ENCODE measurements at places on chromosomes 4 and X.

DNA sequence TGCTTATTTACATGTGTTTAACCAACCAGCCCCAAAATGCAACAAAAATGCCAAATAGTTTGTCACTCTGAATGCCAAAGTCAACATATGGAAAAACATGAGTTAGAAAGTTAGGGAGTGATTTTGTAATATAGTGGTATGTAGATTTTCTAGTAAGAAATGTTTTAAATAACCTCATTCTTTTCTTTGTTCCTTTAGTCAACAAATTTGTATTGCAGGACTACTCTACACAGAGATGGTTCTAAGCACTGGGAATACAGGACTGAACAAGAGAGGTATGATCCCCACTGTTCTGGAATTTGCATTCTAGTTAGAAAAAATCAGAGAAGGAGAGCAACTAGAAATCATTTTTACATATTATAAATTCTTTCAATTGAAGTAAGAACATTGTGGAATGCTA lies 218.8 kb upstream of the ANXA10 start:
- DNase-seq, result no peak

GRCh38 chr4:82733636-82734035 lies 65.0 kb downstream of the SCD5 start:
- DNase-seq, result no peak

DNA sequence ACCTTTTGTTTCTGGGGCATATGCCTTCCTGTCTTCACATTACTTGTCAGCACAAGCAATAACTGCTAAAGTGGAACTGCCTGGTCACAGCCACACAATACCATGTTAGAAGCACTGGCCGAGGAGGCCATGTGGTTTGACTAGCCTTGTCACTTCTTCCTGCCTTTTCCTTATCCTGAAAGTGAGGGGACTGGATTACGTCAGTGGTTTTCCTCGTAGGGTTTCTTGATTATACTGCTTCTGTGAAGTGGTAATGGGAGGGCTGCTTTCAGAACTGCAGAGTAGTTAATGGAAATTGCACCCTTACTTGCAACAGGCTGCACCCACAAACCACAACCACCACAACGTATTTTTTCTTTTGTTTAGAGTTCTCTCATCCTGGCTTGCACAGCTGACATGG lies 26.6 kb downstream of the ZRSR2 start:
- no peak for DNase-seq

DNA sequence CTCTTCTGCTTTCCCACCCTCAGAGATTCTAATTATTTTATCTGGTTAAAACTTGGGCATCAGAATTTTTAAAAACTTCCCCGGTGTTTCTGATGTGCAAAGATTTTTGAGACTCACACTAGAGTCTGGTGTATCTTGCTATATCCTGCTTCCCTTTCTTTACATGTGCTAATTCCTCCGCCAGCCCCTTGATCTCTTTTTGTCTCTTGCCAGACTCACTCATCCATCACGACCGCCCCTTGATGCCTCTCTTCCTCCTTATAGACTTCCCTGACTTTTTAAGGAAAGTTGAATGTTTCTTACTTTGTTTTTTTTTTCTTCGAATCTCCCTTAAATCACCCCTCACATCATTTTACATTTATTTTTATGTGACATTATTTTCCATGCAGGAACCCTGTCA lies 274.9 kb upstream of the PITX2 start:
- DNase-seq, result no peak

GRCh38 chr4:155338196-155338595 lies 38.6 kb downstream of the MAP9 start:
- DNase-seq, result no peak

DNA sequence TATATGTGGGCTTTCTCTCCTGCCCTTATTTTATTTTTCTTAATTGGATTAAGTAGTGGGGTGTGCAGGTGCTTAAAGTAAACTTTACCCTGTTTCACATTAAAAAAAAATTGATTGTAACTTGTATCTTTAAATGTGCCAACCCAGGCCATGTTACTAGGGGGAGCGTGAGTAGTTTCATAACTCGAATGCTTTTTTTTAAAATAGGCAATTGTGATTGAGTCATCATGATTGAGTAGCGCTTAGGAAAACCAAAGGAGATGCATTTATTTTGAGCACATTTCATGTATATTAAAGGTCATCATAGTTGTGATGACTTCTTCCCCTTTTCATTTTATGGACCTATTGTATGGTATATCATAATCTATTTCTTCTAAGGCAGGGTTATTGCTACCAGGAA lies 32.2 kb downstream of the GPAT3 start:
- no peak for DNase-seq

DNA sequence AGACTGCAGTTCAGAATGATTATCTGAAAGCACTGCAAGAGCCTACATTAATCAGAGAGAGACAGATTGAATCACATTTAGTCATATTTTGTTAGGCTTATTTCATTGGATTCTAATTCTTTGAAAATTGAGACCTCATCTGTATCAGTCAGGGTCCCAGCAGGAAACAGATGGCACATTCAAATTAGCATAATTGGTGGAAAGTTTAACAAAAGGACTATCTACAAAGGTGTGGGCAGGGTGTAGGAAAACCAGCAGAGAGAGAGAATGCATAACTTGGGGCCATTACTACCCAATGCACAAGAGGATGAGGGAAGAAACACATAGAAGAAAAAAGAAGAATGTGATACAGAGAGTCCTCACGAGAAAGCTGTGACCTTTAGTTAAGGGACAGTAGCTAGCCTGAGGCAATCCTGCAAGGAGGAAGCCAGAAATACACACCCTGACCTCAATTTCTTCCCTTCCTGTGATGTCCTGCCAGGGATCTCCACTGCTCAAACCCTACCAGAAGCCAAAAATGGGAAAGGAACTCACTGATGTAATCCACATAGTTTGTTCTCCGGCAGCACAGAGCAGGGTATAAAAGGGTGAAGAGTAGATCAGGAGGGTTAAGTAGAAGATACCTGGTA lies 17.7 kb upstream of the XKRX start:
- DNase-seq, result no peak

GRCh38 chr4:145557720-145558119 lies 61.5 kb upstream of the MMAA start:
- DNase-seq, result no peak

- DNase-seq, result no peak
Observed at GRCh38 chrX:8306291-8306925, 135.3 kb upstream of the VCX2 start.

- no peak for DNase-seq
Observed at GRCh38 chrX:49661881-49662280, 33.9 kb downstream of the PAGE1 start.

DNA sequence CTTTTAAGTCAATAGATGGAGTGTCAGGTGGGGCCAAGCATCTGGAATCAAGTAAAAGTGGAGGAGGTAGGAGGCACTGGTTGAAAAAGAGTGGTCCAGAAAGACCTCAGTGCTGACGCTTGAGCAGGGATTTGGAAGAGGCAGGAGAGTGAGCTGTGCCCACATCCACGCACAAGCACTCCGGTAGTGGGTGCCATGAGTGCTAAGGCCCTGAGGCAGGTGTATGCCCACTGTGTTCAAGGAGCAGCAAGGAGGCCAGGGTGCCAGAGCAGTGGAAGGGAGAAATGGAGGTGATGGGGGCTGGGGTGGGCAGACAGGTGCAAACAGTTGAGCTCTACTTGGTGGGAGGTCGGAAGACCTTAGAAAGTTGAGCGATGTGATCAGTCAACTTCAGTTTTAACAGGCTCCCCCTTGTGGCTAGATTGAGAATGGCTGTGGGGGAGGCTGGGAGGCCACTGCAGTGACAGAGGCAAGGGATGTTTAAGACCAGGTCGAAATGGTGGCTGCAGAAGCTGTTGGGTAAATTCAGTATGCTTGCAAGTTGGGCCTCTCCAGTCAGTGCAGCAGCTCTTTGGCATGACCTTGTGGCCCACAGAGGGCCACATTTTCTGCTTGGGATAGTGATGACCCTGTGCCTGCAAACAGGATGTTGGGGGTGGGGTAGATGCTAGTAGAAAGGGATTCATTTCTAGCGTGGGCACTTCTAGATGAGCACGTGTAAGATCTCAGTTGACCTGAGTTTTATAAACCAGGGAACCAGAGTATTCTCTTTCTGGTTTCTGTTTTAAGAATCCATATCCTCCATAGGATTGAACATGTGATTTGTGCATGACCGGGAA lies 12.7 kb downstream of the TKTL1 start:
- DNase-seq, result peak; percentile 44

GRCh38 chr4:187937557-187937956 lies 58.0 kb upstream of the ZFP42 start:
- no peak for DNase-seq

DNA sequence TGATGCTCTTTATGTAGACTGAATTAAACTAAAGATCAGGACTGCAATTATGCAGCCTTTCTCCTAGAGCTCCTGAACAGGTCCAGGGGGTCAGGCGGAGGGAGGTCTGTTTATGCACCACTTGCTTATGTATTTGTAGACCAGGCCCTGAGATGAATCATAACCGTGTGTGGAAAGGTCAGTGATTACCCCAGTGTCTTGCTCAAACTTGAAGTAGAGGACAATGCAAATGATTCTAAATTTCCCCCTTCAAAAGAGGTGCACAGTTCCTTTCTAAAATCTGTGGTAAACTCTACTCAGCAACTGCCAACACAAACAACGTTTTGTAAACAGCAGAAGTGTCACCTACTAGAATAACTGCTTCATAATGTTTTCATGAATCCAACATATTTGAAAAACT lies 13.0 kb upstream of the TBC1D9 start:
- no peak for DNase-seq

- DNase-seq, result no peak
Observed at GRCh38 chrX:38313190-38313589, 14.1 kb downstream of the RPGR start.

DNA sequence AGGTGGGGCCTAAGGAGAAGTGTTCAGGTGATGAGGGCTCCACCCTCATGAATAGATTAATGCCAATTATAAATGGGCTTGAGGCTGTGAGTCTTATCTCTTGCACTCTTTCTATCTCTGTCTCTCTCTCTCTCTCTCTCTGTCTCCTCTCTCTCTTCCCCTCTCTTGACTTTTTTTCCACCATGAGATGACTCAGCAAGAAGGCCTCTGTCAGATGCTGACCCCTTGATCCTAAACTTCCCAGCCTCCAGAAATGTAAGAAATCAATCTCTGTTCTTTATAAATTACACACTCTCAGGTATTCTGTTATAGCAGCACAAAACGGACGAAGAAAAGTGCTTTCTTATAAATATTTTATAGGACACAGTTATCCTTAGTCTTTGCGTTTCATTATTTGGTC lies 184.9 kb upstream of the PCDH7 start:
- no peak for DNase-seq

DNA sequence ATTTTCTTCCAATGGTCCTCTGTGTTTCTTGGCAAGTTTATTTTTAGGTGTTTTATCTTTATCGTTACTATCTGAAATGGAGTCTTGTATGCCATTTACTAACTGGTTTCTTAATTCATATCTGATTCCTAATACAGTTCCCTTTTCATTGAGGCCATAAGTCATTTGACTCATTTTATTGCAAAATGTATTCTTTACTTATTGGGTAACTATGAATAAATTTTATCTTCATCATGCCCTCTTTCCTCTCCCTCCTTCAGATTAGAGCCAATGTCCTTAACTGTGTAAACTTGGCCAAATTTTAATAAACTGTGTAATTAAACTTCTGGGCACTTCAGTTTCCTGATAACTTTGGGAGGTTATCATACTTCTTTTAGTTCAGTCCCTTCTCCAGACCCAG lies 19.3 kb upstream of the MSMO1 start:
- no peak for DNase-seq

DNA sequence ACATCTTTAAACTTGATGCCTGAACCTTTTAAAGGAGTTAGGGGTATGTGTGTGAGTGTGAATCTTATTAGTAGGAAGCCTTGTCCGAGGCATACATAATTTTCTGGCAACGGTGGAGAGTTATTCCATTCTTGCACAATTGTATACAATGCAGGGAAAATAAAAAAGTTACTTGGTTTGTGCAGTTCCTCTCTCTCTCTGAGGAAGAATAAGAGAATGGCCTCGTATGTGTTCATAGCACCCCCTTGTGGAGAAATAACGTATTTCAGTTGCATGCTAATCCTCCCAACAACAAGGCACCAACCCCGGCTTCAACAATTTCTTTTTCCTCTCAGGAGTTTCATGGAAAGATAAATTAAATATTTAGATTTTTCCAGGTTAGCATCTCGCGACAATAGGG lies 33.7 kb upstream of the FGF13 start:
- no peak for DNase-seq

GRCh38 chr4:79017481-79017880 lies 78.2 kb upstream of the PAQR3 start:
- DNase-seq, result no peak

DNA sequence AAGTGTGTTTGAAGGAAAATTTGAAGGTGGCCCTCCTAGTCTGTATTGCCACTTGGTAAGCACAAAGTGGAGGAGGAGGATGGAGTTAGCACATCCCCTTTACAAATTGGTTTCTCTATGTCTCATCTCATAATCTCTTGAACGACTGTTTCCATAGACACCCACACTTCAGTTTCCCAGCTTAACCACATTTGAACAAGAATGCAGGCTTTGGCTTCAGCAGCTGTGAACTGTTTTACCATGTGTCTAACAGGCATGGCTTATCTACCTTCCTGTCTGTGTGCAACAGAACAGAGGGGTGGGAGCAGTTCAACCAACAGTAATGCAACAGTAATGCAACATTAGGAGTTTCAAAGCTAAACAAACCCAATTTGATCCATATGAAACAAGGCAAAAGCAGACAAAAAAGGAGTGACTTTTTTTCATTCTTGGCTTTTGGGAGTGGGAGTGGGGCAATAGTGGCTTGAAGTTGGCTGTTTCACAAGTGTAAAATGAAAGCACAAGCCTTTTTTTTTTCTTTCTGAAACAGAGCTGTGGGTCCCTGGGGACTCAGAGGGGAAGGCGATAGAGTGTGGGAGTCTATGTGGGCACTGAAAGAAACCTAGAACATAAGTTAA lies 108.0 kb downstream of the ITM2A start:
- peak; percentile 4 for DNase-seq

- DNase-seq, result no peak
Observed at GRCh38 chr4:107647591-107647990, 72.4 kb downstream of the PAPSS1 start.

- DNase-seq, result no peak
Observed at GRCh38 chr4:576991-577498, 950 bp upstream of the TMEM271 start.

- DNase-seq, result no peak
Observed at GRCh38 chr4:85747882-85748491, 273.0 kb downstream of the ARHGAP24 start.

DNA sequence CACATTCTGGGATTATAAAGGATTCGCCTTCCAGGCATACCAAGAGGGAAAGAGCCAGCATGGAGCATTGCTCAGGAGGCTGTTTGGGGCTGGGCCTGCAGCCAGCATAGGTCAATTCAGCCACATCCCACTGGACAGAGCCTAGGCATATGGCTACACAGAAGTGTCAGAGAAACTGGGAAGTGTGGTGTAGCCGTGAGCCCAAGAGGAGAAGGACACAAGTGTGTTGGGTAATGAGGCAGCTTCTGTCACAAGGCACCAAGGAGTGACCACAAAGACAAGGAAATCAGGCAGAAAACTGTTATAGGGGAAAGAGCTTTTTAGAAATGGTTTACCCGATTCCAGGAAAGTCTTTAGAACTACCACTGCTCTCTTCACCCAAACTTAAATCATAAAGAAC lies 178.6 kb upstream of the TBL1X start:
- no peak for DNase-seq

Measured in stimulated activated CD4-positive, alpha-beta T cell treated with anti-CD3 and anti-CD28 coated beads, TNF-alpha, amount 100 ng/mL, for 1 hour (primary cell).